ENCODE measurements at places on chromosomes 2 and 18.

GRCh38 chr18:48230467-48231113 lies 178.6 kb downstream of the ZBTB7C start:
- DNase-seq = no peak

DNA sequence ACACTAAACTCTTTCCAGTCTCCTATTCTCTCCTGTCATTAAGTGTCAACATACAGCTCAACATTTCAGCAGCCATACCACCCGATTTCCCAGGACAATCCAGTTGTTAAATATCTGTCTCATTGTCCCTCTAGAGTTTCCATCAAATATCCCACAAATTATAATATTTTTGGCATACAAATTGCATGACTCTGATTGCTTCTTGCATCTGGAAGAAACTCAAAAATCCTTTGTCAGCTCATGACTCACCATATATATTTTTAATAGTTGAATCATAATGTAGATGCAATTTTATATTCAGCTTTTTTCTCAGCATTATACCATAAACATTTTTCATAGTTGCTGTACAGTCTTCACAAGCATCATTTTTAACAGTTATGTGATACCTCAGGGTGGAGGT lies 7.2 kb downstream of the SLC30A3 start:
- no peak for DNase-seq

- DNase-seq = no peak
These were observed at the start of gene NCK2 for GRCh38 chr2:105744909-105745853. Gene NCK2 (plus strand): TSS chr2:105744912. CDS start chr2:105855064, 110,152 bp downstream.

GRCh38 chr2:163658556-163658955 lies 77.3 kb downstream of the FIGN start:
- DNase-seq = no peak

GRCh38 chr2:75547345-75548035 lies 13.2 kb downstream of the EVA1A start:
- no peak for DNase-seq

GRCh38 chr2:239087046-239087710 lies 239.3 kb downstream of the TWIST2 start:
- DNase-seq = no peak

DNA sequence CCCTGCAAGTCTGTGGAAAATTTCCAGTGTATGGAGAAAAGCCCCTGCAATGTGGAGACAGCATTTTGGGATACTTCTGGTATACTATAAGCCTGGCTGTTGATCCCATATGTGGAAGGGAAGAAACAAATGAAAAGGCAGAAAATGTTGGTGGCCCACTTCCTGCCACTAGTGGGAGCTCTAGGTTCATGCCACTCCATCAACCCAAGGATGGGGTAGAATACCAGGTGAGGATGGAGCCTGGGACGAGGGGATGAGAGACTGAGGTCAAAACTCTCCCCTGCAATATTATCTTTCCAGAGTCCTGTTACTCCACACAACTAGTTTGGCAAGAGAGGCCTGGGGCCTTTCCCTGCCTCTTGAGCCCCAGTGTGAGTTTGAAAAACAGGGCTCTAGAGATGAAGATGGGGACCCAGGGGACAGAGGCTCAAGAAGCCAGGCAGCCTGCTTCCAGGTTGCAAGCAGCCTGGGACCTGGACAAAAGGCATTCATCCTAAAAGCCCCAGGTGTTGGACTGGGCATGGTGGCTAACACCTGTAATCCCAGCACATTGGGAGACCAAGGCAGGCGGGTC lies 31.9 kb downstream of the BMP10 start:
- peak; percentile 29 for DNase-seq

- no peak for DNase-seq
These were observed 51.2 kb downstream of the NEDD4L start for GRCh38 chr18:58095222-58095621.

DNA sequence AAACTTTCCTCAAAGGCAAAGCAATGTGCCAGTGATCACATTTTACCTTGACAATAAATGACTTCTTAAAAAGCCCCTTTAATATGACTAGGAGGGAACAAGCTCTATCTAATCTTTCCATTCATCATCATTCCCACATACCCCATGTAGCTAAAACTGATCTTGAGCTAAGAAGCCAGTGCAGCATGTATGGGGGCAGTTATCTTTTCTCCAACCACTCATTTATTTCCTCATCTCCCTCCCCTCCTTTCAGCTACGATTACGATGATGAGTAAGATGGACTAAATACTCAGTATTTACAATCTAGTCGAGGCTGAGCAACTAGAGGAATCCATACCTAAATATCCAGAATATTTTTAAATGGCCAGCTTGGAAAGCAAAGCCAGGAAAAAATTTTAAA lies 35.5 kb downstream of the PNO1 start:
- no peak for DNase-seq

GRCh38 chr2:231323316-231323715 lies 72.2 kb upstream of the B3GNT7 start:
- no peak for DNase-seq

GRCh38 chr18:74778191-74778847 lies 180.6 kb downstream of the ZNF407 start:
- no peak for DNase-seq

- DNase-seq = no peak
These were observed 96.4 kb downstream of the COBLL1 start for GRCh38 chr2:164745012-164745797.

- DNase-seq = no peak
These were observed 21.4 kb upstream of the BARD1 start for GRCh38 chr2:214830794-214831346.

- DNase-seq = no peak
These were observed 75.8 kb upstream of the GPC1 start for GRCh38 chr2:240359695-240360094.

- DNase-seq = no peak
These were observed 3.2 kb downstream of the MTHFD2 start for GRCh38 chr2:74201596-74201995.

DNA sequence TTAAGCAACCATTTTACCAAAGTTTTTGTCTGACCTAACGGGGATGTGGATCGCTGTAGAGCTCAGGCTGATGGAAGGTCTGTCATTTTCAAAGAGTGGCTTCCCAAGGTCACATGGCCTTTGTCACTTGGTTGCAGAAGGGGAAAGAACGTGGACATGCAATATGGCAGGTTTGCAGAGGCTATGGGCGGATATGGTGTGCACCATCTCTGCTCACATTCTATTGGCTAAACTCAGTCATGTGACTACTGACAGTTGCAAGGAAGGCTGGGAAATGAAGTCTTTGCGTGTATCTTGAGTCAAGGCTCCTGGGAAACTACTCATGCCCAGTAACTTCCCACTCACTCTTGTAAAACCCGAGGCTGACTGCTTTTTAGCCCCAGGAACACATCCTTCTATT lies 96.8 kb downstream of the ST6GAL2 start:
- no peak for DNase-seq

DNA sequence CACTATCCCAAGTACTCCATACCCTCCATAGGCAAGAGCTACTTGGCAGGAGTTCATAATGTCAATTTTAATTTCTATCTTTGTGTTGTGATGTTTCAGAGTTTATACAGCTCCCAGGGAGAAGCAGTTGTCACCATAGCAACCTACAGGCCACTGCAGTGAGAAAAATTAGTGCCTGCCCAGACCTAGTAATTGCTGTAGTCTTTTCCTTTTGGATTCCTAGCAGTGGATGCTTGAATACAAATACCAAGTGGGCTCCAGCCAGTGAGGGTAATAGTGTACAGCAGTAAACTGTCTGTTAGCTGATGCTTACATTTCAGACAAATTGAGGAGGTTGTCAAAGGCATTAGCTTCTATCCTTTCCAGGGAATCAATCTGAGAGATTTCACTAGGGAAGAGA lies 26.7 kb downstream of the LHCGR start:
- no peak for DNase-seq

DNA sequence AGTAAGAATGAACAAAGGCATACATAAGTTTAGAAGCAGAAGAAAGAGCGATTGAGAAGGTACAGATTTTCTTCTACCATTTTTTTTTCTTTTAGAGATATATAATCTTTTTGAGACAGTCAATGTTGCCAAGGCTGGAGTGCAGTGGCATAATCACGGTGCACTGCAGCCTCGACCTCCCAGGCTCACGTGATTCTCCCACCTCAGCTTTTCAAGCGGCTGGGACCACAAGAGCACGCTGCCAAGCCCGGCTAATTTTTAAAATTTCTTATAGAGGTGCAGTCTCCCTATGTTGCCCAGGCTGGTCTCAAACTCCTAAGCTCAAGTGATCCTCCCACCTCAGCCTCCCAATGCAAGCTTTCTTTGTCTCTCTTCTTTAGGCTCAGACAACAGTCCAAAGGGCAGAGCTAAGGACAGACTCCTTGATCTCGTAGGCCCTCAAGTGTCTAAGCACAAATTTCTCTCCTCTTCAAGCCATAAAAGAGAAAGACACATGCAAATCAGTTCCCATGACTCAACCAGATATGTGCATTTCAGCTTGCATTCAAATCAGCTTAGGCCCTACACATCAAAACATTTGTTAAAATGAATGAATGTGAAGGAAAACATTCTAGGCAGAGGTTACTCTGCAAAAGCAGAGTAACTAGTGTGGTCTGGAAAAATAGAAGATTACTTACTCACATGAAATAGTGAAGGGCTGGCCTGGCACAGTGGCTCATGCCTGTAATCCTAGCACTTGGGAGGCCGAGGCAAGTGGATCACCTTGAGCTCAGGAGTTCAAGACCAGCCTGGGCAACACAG lies 18.0 kb downstream of the ITSN2 start:
- no peak for DNase-seq

DNA sequence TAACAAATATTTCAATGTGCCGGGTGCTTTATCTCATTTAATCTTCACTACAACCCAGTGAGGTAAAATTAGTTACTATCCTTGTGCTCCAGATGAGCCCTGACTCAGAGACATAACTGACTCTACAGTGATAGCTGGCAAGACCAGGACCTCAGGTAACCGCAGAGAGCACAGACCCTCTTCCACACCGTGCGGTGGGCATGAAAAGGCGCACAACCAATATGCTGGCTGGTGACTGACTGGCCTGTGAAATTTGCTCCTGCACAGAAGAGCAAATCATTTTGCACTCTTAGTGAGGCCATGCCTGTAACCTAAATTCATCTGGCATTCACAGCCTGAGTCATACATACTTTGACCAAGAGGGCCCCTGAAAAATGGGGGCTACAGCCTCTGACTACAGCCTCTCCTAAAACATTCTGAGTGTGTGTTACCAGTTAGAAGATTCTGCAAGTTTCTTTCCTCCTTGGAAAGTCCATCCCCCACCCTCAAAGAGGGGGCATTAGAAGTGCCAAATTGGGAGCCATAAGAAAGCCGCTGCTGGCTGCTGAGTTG lies 22.4 kb upstream of the MSGN1 start:
- DNase-seq = no peak

GRCh38 chr2:52934323-52934898 lies 833.2 kb upstream of the CHAC2 start:
- DNase-seq = no peak

DNA sequence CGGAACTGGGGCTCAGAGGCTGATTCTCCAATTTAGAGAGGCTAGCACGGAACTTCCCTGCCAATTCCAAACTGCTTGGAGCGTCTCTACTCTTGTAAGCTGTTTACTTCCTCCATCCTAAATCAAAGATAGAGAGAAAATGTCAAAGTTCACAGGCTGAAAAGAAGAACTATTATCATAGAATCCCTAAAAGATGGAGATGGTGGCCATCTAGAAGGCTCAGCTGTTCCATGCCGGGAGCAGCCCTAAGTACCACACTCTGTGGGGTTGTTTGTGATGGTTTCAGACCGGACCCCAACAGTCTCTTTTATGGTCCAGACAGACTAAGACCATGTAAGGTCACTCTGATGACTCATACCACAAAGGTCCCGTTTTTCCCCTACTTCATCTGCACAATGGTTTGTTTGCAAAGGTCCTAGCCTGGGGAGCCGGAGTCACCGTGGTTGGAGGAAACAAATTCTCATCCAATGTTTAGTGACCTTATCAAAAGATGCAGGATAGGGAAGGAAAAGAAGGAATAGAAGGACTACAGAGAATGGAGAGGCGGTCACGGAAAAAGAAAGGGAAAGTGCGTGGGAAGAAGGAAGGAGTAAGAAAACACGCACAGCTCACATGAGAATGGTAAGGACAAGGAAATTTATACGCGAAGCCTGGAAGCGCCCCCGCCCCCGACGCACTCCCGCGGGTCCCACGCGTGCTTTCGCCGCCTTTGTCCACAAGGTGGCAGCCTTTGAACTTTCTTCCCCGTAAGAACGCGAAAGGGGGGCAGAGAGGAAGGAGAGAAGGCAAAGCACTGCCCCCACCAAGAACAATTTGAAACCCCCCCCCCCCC lies 453 bp upstream of the ANTXR1 start:
- DNase-seq = peak; percentile 37

- DNase-seq = no peak
These were observed 24.9 kb downstream of the ACAA2 start for GRCh38 chr18:49788327-49788898.

GRCh38 chr2:73979021-73979420 lies 5.7 kb upstream of the TET3 start:
- DNase-seq = peak; percentile 72

Measured in stimulated activated CD4-positive, alpha-beta T cell treated with anti-CD3 and anti-CD28 coated beads, Interleukin-4, amount 100 ng/mL, for 24 hours (primary cell).